ENCODE measurements at places on chromosomes 12 and 14.

DNA sequence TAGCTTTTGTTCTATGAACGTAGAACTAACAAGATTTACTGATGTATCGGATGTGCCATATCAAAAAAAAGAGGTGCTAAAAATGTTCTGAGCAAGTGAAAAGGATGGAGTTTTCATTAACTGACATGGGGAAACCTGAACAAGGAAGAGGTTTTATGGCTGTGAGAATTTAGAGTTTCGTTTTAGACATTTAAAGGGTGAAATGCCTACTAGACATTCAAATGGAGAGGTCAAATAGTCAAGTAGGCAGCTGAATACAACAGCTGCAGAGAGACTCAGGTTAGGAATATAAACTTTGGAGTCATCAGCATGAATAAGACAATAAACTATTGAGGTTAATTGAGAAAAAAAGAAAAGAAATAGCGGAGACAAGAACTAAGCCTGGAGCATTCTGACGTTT is 364.9 kb upstream of the GARIN6 start:
- DNase-seq: no peak

DNA sequence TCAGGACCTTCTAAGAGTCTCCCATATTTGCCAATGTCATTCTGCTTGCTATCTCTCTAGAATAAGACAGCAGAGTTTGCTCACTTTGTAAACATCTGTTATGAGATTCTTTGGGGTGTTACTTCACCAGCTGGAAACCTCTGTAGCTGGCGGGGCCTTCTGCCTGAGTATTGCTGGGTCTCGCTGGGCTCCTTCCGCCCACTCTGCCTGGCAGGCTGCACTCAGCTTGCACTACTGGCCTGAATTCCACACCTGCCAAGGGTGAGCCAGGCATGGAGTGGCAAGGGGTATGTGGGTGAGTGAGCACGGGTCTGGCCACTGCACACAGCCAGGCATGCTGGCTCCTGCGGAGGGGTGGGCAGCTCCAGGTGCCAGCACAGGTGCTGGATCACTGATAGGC is 267.3 kb upstream of the PDE3A start:
- no peak for DNase-seq

DNA sequence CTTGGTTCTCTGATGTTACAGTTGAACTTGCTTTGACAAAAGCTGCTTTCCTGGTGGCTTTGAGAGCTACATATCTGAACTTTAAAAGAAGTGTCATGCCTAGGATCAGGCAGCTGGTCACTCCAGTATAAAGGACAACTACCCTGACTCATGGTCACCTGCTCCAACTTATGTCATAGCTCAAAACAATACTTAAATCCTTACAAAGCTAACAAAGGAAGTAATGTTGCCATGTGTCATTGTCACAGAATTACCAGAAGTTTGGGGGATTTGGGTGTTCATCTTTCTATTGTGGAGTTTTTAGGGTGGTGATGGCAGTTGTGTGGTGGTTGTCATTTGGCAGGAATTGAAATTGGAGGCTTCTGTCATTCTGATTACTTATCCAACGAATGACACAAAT is 1.8 kb upstream of the TCP11L2 start:
- no peak for DNase-seq

DNA sequence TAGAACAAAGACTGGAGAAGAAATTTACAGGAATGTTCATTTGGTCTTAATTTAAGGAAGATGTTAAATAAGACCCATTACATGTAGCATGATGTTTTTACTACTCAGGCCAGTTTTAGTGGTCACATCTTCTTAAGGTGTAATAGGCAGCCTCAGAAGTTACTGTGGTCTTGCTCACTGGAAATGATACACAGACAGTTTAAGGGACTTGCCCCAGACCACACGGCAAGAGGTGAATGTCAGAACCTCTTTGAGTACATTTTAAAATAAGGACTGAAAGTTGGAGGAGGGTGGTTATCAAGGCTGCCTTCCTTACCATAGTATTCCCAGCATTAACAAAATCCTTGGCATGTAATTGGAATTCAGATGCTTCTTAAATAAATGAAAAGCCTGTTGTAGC is 37.9 kb downstream of the LRRK2 start:
- no peak for DNase-seq

DNA sequence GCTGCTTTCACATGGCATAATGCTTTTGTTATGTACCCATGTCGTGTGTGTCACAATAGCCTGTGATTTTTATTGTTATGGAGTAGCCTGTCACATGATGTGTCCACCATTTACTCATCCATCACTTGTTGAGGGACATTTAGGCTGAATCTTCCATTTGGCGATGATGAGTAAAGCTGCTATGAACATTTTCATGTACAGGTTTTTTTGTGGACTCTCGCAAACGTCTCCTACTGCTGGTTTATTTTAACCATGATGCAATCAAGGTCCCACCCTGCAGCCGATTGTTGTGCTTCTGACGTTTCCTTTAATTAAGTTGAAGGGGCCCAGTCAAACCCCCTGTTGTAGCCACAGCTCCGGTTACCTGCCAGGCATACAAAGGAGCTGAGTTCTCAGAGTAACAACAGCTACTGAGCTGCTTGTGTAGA is 63.2 kb downstream of the ZNF664 start:
- DNase-seq: no peak

DNA sequence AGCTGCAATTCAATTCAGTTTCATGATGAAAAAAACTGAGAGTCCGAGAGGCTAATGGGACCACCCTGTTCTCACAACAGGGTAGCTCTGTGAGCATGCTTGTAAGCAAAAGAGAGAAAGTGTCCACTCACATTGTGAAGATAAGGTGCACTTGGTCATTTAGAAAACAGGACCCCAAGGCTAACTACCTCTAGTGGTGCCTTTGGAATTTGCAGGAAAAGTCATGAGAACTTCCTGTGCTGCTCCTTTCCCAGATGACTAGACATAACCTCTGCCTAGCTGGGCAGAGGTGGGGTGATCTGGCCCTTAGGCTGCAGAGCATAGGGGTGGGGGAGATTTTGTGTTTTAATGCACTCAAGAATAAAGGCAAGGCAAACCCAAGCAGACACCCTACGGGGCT is 118.9 kb downstream of the STAB2 start:
- no peak for DNase-seq

GRCh38 chr14:104144911-104145825 is 6.8 kb downstream of the KIF26A start:
- DNase-seq: no peak

DNA sequence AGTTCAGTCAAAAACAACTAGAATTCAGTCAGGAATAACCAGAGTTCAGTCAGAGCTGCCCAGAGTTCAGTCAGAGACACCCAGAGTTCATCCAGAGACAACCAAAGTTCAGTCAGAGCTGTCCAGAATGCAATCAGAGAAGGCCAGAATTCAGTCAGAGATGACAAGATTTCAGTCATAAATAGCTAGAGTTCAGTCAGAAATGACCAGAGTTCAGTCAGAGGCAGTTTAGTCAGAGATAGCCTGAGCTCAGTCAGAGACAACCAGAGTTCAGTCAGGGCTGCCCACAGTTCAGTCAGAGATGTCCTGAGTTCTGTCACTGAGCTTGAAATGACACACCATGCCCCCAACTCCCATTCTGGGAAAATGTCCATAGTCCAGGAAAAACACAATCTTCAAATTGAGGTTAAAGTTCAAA is 1102.8 kb downstream of the BCL11B start:
- DNase-seq: peak; percentile 53

- DNase-seq: peak; percentile 59
Measured at GRCh38 chr12:95943330-95943842, at the start of gene AMDHD1. Gene AMDHD1, plus strand, starts transcription at chr12:95943331. Its CDS starts 68 bp downstream, at chr12:95943399.

DNA sequence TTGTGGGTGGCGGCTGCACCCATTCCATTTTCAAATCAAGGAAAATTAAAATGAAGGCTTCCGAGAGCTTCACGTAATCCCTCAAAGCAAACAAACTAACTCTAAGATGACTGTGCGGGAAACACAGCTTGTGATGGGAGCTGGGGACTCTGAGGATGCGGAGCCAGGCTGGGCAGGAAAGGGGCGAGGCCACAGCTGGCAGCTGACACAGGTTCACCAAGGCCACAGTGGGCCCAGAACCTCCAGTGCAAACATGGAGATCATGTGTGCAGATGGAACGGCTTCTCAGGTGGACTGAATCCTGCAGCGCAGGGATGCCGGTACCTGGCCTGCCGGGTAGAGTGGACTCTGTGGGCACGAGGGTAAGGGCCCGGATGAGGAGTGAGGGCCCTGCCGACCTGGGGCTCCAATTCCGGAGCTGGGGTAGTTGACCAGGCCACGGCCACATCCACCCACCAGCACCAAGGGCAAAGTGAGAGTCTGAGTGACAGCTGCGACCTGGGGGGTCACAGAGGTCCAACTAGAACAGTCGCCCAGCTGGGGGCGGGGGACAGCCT is 19.2 kb upstream of the BTBD6 start:
- DNase-seq: no peak

GRCh38 chr12:55906056-55906455 is 21.6 kb downstream of the PYM1 start:
- no peak for DNase-seq

DNA sequence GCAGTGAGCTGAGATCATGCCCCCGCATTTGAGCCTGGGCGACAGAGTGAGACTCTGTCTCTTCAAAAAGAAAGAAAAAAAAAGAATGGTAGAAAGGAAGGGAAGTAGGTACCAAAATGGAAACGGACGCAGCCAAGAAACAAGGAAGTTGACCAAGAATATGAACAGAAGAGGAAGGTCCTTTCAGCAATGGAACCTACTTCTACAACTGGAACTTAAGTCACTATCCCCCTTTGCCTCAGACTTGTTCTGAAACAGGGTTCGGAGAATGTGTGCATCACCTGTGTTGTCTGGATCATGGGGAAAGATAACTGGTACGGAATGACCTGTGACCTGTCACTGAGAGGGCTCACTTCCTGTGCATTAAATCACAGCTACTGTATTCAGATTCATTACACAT is 43.9 kb upstream of the RNASE1 start:
- no peak for DNase-seq

DNA sequence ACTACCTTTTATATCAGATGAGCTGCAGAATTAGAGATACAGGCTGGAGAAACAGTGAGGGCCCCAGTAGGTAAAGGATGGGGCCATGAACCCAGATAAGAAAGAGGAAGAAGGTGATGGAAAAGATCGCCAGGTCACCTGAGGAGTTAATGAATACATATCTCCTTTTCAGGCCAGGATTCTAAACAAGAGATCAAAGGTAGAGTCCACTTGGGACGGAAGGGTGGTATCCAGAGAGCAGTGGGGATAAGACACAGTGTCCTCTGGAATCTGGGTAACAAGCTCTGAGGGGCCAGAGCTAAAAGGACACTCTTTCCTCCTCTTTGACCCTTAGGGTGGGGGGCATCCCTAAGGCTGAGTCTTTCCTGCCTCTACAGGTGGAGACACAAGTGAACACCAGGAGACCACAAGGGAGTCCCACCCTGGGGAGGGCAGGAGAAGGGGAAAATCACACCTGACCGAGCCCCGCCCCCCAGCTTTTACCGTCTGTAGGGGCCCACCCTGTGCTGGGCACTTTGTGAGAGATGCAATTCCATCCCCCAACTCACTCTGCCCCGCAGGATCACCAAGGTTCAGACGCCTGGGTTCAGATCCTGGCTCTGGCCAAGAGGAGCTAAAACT is 27.3 kb downstream of the SERPINA1 start:
- DNase-seq: no peak

GRCh38 chr14:71597955-71598660 is 334.1 kb upstream of the RGS6 start:
- DNase-seq: no peak

GRCh38 chr12:39905152-39905551 is 200.7 kb downstream of the SLC2A13 start:
- no peak for DNase-seq

DNA sequence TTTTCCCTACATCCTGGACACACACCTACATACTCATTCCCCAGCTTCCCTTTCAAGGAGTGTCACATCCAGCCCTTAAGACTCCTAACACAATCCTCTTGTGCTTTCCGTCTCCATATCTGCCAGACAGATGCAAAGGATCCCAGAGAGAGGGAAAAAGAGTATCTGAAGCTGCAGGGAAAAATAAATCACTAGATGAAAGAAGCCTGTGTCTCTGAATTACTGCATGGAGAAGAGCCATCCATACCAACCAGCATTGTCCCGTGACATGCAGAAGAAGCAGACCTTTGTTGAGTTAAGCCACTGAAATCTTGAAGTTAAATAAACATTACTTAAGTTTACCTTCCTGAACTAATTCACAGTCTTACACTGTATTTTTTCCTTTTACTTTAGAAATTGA is 54.6 kb downstream of the GTF2A1 start:
- DNase-seq: no peak

- peak; percentile 54 for DNase-seq
Measured at GRCh38 chr12:120468821-120469449, 613 bp downstream of the SRSF9 start.

DNA sequence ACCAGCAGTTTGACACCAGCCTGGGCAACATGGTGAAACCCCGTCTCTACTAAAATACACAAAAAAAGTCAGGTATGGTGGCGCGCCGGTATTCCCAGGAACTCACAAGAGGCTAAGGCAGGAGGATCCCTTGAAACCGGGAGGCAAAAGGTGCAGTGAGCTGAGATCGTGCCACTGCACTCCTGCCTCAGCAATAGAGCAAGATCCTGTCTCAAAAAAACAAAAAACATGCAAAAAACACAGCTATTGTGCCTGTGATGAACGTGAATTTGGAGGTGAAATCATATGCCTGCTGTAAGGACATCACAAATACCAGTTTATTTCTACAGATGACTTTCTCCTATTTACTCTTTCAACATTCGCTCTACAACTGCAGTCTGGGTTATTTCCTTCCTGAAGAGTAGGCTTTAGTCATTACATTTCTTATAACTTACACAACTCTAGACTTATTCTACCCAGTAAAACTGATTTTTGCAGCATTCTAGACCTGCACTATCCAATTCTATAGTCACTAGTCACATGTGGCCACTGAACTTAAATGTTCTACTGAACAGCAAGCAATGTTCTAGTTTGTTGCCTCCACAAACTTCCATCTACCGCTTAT is 48.3 kb downstream of the HNRNPC start:
- DNase-seq: no peak

DNA sequence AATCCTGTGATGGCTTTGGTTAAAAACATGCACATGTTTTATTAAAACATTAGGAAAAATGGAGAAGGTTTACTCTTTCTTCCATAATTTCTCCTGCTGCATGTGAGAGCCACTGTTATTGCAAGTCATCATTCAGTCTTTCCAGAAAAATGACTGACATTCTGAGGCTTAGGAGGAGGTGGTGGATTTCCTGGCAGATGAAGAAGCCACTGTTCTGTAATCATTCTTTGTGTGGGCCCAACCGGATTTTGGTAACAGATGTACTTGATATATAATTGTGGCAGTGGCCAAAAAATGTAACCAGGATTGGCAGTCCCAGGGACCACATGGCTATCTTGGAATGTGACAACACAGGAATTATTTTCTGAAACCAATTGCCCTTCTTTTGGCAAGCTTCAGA is 120.2 kb downstream of the DAAM1 start:
- no peak for DNase-seq

DNA sequence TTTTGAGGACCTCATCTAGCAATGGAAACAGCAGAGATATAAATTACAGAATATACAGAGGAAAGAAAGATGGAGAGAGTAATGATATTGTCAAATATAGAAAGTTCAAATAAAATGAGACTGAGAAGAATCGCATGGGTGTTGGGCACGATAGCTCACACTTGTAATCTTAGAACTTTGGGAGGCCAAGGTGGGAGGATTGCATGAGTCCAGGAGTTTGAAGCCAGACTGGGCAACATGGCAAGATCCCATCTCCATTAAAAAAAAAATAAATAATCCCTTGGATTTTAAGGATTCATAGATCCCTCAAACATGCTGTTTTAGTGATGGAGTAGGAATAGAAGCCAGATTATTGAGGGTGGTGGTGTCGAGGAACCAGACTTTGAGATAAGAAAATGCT is 1.9 kb downstream of the PYROXD1 start:
- no peak for DNase-seq

All from stimulated activated CD4-positive, alpha-beta T cell treated with anti-CD3 and anti-CD28 coated beads, Interleukin-4, amount 100 ng/mL, for 24 hours (primary cell).